Omental fat pad (tissue), 4 donors: ENCODE measurements at places on chromosomes 7 and 10.

GRCh38 chr10:67978749-67979148 lies 94.3 kb downstream of the SIRT1 start:
- DNase-seq, result no peak

GRCh38 chr10:11245095-11245479 lies 227.4 kb downstream of the CELF2 start:
- no peak for DNase-seq

DNA sequence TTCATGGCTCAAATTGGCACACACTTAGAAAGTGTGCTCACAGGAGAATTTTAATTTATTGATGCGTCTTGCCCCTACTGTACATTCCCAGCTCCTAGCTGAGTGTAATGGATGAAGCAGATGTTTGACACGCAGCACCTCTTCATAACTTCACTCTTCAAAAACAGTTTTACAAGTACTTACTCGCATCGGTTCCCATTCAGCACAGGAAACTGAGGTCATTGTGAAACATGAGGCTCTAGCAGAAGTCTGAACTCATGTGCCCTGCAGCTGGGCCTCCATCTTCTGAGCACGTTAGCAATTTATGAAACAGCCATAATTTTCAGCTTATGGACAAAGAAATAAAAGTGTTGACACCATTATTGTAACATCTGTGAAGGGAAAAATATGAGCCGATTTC lies 558.9 kb upstream of the MGMT start:
- DNase-seq, result no peak

DNA sequence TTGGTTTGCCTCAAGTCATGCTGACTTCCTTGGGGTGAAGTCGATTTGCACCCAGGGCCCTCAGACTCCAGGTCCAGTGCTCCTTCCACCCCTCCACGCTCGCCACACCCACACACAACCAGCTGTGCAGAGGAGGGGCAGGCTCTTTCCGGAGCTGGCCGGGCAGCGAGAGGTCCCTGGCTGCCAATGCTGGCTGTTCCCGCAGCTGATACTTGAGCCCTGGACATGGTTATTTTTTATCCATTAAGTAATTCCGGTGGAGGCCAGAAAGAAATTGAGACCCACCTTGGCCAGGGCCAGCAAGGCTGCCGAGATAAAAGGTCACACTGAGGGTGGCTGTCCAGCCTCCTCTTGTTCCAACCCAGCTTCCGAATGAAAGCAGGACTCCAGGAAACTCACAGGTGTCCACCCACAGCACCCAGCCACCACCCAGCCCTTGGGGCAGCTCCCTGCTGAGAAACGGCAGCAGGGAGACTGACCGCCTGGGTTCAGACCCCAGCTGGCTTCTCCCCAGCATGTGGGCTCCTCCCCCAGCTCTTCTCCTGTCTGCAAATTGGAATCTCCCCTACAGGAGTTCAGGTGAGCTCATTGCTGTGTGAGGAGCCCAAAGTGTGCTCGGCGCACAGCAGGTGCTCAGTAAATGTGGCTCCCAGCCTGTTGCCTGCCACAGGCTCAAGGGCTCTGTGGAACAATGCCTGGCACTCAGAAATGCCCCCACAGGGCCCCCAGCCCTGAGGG lies 77.8 kb downstream of the PDGFA start:
- no peak for DNase-seq

GRCh38 chr10:13654118-13654830 lies 67.5 kb downstream of the PRPF18 start:
- no peak for DNase-seq

DNA sequence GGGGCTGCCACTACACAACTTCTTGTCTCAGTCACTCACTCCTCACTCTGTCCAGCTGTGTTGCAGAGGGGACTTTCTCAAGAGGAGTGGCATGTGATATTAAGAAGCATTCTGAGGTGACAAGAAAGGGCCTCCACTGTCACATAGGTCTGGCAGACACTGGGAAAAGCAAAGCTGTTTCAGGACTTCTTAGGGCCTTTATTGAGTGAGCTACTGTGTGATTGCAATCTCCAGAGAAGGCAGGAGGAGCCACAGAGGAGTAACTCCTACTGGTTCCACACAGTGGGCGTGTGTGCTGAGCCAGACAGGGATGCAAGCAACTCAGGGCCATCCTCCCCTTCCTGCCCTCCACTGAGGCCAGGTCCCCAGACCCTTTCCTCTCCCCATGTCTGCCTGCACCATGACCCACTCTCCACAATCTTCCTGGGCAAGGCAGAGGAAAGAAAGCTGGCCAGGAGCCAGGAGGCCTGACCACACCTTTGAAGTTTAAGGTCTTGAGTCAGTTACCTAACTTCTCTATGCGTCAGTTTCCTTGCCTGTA lies 262.0 kb upstream of the ZMIZ1 start:
- DNase-seq, result no peak

- no peak for DNase-seq
These were observed 5.6 kb downstream of the ABI1 start for GRCh38 chr10:26855186-26855585.

DNA sequence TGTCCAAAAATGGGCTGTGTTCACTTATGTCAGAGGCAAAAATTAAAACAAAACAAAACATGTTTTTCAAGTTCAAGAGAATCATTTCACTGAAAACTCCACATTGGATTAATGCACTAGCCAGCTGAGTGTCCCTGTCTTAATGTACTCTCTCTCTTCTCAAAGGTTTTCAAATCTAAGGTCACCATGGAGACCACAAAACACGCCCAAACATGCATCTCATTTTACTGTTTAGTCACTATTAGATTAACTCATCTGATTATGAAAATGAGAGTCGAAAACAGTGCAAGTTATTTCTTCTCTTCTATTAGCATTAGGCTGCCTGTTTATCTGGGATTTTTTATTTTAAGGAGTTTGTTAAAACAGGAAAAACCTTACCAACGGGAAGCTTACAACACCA lies 70.8 kb upstream of the ASAH2 start:
- no peak for DNase-seq

DNA sequence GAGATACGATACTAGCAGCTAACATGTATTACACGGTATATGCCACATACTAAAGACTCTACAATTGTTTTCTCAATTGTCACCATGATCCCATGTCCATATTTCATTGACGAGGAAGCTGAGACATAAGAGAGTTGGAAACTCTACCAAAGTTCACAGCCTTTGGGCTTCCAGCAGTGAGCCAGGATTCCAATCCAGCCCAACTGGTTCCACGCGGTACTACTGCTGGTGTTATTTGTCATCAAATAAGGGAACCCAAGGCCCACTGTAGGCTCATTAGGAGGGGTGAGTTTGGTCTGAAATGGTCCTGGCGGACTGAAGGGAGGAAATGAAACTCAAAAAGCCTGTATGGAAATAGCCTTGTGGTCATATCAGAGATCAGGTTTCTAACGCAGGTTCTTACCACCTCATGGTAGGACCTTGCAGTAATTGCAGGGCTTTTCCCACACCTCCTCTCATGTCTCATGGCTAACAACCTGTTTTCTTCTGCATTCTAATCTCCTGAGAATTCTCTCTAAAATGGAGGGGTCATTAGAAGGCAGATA lies 814.6 kb downstream of the LRMDA start:
- no peak for DNase-seq

- no peak for DNase-seq
These were observed 279.5 kb upstream of the GNAI1 start for GRCh38 chr7:79855172-79855571.

GRCh38 chr10:122259075-122259466 lies 12.0 kb upstream of the BTBD16 start:
- DNase-seq, result no peak

GRCh38 chr10:11335167-11335652 lies 276.2 kb downstream of the USP6NL start:
- DNase-seq, result no peak

GRCh38 chr7:100489824-100490223 lies 6.1 kb downstream of the NYAP1 start:
- no peak for DNase-seq

DNA sequence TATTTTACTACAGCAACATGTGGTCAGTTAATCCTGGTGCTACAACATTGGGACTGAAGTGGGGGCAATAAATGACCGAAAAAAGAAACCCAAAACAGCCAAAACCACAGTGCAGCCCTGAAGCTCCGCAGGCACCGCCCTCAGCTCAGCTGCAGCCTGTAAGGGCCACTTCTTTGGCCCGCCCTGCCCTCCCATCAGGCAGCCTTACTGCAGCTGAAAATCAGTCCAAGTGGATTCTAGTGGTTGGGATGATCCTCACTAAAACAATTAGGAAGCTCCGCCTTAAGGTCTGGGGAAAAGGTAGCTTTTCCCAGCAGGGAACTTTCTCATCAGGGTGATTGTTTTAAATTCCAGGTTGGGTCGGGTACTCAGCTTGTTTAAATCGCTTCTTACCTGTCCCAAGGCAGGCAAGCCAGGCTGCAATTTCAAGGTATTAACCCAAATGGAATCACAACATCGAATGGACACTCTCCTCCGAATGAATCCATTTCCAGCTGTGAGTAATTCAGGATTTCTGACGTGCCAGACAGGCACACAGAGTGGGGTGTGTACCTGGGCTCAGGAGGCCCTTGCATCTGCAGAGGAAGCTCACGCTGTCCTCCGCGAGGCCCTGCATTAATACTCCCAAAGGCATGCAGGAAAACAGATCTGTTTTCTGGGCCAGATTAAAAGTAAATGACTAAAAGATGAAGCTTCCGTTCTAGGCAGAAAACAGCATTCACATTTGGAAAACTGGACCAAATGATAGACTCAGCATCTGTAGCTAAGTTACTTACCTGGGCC lies 104.3 kb downstream of the CREB5 start:
- no peak for DNase-seq

DNA sequence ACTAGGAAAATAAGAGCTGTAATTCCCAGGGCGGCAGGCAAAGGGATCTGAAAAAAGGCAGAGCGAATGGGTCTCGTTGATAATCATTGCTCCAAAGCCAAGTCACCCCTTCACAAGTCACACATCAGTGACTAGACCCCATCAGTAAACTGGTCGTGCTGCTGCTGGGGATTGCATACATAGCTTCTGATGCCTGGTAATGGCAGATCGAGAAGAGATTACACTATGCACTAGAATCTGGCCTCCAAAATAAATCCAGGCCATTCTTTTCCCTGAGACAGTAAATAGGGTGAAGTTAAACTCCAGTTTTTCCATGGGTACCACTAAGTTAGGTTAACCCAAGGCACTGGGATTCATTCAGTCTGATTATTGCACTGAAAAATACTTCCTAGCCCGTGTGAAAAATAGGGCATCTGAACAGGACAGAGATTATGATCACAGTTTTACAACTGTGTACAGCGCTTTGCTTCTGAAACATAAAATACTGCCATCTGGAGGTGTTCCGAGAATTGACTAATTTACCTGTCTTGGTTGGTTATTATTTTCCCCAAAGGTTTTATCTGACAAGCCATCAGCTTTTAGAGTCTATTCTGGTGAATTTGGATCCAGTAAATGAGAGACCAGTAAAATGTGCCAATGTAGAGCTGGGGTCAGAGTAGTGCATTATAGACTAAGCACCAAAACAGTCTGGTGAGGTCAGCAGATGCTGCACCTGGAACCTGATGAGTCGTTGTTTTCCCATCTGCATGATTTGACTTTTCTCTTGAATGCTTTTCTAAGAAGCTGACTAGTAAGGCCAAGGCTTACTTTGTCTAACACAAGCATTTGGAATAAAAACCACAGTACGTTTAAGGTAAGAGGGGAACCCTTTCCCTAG lies 82.9 kb upstream of the AFAP1L2 start:
- DNase-seq, result no peak

GRCh38 chr10:93379731-93380575 lies 102.2 kb downstream of the MYOF start:
- no peak for DNase-seq

DNA sequence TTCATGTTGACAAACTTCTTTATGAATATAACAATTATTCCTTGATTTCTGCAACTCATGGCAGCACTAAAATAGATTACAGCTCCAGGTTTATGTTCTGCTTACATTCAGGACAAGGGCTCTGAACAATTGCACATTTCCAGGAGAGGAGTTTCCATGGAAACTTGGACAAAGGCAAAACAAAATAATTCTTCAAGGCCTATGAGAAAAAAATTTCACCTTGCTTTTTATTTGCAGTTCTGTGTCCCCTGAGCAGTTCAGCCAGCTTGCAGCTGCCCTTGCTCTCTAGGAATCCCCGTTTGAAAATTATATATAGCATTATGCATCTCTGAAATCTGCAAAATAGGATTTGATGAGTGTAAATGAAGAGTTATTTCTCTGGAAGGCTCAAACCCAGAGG lies 71.7 kb downstream of the ARL4A start:
- DNase-seq, result no peak

- DNase-seq, result no peak
These were observed 14.4 kb downstream of the SCIN start for GRCh38 chr7:12584930-12585329.
